ENCODE measurements at places on chromosomes 5 and 9.
A peak's percentile ranks its signal among the peaks of the same experiment; 100 is the strongest.

DNA sequence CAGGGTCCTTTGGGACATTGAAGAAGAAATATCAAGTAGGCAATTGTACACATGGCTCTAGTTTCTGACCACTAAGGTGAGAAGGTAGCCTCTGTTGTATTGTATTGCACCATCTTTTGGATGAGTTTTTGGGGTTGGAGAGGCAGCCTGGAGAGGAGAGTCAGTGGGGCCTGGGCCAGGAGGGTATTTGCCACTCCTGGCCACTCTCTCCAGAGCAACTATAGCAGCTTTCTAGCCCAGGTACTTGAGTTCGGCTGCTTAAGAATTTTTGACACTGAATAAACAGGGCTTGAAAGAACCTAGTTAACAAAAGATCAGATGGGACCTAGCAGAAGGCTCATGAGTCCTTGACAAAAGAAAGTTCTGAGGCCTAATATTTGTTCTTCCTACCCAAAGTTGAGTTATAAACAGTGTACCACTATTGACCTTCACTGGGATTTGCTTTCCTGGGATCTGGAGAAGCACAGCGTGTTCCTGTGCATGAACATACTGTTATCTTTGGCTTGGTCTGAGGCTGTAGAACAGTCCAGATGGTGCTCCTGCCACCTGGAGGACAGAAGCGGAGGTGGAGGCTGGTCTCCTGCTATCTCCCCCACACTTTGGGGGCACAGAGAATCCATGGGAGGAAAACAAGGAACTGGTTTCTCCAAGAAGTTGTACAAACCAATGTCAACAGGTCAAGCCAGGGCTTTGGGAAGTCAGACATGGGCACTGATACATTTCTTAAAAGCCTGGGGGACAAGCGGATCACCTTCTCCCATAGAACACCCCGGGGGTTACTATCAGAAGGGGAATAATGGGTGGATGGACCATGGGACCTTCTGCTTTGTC, 110.4 kb upstream of the LIFR start:
- no peak for DNase-seq

DNA sequence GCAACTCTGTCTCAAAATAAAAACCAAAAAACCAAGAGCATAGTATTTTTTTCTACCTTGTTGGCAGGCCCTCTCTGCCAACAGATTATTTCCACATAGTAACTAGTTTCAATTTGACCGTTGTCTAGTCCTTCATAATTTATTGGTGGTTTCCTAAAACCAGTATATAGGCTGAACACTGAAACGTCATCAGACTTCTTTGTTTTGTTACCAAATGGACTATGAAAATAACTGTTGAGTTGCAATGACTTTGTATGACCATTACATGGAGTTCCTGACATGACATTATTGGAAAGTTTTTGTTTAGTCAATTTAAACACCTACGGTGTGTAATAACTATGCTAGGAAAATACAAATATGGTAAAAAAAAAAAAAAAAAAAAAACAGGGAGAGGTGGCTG, 1.7 kb downstream of the AGGF1 start:
- no peak for DNase-seq

DNA sequence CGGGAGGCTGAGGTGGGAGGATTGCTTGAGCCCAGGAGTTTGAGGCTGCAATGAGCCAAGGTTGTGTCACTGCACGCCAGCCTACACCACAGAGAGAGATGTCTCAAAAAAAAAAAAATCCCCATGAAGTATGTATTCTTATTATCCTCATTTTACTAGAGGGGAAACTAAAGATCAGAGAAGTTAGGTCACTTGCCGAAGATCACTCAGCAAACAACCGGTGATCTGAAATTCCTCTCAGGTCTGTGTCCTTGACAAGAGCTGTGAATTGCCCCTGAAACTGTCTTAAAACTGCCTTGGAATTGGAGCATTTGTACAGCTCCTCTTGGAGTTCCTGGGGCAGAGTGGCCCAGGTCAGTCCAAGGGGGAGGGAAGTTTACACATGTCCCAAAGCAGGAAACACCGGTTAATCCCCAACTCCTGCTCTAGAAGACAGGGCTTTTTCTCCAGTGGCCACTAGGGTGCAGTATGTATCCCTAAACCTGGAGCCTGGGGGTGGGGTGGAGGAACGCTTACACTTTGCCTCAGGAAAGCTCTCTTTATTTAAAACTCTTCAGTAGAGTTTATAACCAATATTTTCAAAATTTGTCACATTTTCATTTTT, 27.6 kb downstream of the AQP7 start:
- peak; percentile 91 for DNase-seq

GRCh38 chr5:137260820-137261695, 238.1 kb downstream of the SPOCK1 start:
- DNase-seq, result no peak

DNA sequence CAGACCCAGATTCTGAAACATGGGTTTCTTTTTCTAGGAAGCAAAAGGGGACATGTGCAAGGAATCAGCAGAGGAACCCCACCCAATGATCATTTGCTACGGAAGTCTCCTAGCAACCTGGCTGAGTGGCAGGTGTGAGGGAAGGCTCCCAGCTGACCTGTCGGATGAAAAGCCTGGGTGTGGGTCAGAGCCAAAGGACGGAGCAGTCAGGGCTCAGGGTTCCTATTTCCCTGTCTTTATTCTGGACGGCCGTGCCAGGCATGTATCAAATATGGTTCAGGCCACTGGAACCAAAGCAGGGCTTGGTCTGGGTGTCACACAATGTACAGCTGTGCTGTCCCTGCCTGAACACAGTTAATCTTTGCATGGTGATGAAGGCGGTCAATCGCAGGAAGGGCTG, 20.1 kb downstream of the STK10 start:
- DNase-seq, result no peak

DNA sequence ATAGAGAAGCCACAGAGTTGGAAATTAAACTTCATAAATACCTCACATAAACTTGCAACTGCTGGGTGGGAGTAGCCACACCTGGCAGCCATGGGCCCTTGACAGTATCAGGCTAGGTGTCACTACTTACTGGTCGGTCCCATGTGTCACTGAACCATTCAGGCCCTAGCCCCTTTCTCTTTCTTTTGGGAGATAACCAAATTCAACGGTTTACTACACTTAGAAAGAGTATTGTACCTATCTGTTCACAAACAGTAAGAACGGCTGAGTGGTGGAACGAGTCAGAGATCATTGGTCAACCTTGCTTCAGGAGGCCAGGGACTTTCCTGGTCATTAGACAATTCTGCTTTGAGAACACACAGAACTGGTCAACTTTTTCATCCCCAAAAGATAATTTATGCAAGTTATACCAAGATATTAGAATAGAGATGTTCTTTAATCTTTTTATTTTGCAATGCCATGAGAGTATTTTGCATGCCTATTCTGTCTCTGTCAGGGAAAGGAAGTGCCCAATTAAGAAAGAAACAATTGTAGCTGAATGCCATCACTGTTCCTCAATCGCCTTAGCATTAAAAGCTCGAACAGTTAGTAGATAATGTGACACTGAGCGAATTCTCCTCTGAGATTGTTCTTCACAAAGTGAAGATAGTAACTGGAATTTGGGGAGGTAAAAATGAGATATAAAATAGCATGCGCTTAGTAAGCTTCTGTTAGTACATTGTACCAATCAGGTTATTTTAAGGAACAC, 50.9 kb downstream of the GOLPH3 start:
- no peak for DNase-seq

DNA sequence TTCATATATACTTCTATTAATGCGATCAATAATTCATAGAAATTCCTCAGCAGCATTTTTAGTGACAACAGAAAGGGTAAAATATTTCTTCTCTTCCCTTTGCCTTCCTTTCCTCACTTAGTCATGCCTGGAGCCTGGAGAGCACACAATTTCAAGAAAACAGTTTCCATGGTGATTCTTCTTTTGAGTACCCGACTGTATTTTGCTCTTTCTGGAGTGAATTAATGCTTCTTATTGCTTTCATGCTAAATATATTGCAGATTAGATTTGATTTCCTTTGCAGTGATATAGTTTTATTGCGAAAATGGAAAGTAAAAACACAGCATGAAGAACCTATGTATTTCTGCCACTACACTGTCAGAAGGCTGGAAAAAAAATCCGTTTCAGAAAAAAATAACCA, 153.5 kb downstream of the PPP2R2B start:
- no peak for DNase-seq

DNA sequence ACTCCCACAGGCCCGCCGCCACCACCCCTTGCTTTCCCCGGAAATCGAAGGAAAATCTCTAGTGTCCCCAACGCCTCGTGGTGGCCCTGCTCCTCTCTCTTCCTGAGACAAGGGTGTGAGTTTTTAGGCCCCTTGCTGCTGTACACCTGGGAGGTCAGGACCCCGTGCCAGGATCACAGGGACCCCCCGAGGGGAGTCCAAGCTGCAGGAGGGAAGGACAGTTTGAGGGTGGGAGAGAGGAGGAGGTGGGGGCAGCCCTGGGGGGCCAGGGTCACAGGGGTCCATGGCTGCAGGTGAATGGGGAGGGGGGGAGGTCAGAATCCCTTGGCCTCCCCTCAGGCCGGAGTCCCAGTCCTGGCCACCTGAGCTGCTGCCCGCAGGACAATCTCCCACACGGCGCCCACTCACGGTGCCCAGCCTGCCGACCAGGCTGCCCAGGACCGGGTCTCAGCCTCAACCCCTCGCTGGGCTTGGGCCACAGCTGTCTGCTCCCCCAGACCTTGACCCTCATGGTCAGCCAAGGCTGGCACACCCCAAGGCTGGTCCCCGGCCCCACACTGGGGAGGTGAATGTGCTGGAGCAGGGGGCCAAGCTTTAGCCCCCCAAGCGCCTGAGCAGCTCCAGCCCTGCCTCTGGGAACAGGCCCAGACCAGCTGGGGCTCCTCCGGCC, 19.9 kb downstream of the TPPP start:
- peak; percentile 69 for DNase-seq

- DNase-seq, result no peak
Measured at GRCh38 chr5:80516826-80517225, 28.9 kb downstream of the FAM151B start.

- DNase-seq, result no peak
Measured at GRCh38 chr9:129996161-129996830, 46.7 kb downstream of the FNBP1 start.

GRCh38 chr9:71628247-71628646, 140.1 kb downstream of the CEMIP2 start:
- DNase-seq, result no peak

GRCh38 chr5:77311214-77311571, 100.7 kb downstream of the PDE8B start:
- no peak for DNase-seq

DNA sequence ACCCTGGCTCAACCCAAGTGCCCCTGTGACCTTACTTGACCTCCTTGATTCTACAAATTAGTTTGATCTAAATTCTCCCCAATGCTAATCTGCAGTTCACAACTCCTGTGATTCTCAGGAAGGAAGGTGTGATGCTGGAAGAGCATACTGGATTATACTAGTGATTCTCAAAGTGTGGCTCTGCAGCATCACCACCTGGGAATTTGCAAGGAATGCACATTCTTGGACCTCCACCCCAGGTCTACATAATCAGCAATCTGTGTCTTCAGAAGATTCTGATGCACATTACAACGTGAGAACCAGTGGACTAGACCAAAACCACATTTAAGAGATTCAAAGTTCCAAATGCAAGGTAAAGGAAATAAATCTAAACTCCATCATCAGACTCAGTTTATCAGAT, 198.6 kb downstream of the AGTPBP1 start:
- DNase-seq, result no peak

DNA sequence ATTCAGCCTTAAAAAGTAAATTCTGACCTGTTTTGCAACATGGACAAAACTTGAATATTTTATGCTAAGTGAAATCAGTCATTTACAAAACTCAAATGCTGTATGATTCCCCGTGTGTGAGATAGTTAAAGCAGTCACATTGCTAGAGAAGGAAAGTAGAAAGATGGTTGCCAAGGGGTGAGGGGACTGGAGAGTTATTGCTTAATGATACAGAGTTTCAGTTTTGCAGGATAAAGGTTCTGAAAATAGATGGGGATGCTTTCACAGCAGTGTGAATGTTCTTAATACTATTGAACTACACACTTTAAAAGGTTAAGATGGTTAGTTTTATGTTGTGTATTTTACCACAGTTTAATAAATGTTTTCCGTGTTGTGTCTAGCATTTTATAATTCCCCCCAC, 51.2 kb downstream of the SGCD start:
- DNase-seq, result no peak

DNA sequence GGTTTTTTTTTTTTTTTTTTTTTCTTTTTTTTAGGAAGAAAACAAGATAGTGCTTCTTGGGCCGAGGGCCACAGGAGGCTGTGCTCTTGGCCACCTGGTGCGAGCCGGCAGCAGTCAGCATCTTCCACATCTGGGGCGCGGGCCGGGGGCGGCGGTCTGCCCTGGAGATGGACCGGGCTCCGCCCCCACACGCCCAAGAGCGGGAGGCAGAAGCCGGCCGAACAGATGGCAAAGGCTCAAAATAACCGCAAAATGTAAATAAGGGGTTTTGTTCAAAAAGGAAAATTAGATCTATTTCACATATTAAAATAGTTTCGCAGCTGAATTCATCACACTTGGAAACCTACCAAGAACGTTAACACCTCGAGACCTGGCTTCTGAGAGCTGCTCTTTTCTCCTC, 51.5 kb upstream of the UBAC1 start:
- DNase-seq, result peak; percentile 88

DNA sequence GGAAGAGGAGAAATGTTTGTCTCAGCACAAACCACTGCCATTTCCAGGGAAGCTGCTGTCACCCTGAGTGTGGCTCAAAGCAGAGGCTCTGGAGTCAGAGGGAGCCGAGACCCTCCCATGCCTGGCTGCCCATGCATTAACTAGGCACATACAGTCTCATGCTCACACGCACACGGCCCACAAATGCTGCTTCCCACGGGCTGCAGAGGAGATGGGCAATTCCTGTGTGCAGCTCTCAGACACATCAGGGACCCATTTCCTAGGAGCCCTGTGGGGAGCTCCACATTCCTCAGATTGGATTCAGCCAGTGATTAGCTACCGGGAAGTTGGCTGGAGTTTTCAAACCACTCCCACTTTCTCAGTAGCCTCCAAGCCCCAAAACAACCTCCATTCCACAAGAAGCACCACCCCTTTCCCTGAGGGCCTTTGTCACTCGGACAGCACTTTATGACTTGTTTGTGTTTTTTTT, 9.1 kb upstream of the PTGES start:
- no peak for DNase-seq

DNA sequence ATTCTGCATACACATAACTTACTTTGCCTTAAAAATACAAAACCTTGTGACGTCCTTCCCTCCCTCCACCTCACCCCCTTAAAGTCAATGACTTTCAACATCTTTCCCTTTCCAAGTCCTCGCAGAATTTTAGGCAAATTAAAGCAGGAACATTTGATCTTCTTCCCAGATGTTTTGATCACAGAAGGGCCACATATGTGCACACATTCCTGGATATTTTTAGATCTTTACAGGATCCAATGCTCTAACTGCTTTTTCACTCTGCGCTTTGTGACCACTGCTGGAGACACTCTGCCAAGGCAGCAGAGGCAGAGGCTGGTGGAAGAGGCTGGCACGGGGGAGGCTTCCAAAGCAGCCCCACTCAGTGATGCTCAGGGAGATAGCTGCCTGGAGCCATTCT, 130.7 kb downstream of the SEC61B start:
- DNase-seq, result no peak

DNA sequence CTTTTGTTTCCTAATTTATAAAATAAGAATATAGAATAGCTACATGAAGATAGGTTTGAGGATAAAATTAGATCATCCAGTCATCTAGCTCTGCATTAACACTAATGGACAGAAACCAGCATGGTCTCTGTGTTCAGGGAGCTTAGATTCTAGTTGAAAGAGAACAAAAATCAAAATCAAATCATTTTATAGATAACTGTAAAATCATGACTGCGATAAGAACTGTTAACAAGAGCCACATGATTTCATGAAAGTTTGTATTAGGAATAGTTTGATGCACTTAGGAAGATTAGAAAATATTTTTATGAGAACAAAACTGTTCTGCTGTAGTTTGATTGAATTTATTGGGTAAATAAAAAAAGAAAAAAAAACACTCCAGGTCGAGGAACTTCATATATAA, 1074.7 kb downstream of the MAT2B start:
- DNase-seq, result no peak
